NCI-H2171 (cell line): ENCODE measurements at places on chromosomes 6 and 20.
A peak's percentile ranks its signal among the peaks of the same experiment; 100 is the strongest.

DNA sequence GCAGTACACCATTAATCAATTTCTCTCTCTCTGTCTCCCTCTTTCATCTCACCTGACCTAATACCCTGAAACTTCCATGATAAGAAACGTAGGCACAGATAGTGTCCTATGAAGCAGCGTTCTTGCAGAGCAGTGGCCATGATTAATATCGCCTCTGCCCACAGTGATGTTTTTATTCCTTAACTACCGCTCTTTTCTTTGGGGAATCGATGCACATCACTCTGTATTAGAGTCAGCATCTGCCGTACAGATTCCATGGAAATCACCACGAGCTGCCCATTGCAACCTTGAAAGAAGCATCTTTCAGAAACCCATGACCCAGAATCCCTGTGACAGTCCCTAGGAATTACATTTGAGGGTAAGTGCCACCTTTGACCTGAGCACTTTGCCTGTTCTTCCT is 152.0 kb upstream of the ECI2 start:
- DNase-seq = no peak

DNA sequence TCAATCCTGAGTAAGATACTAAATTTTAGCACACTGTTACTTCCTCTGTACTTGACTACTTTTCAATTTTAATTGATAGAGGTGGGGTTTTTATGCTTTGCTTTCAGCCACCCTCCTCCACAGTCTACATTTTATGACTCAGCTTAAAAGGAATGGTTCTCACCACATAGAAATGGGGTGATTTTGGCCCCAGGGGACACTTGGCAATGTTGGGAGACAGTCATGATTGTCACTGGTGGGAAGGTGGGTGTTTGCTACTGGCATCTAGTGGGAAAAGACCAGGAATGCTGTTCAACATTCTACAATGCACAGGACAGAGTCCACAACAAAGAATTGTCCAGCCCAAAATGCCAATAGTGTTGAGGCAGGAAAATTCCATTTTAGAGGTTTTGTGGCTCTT is 71.3 kb downstream of the PCSK2 start:
- DNase-seq = no peak

GRCh38 chr6:97663252-97663651 is 380.2 kb upstream of the MMS22L start:
- DNase-seq = no peak

GRCh38 chr6:89669002-89669401 is 30.5 kb upstream of the LYRM2 start:
- DNase-seq = no peak

GRCh38 chr20:5316188-5317158 is at the start of gene PROKR2:
Gene PROKR2 (minus strand): TSS chr20:5316954. CDS start chr20:5314369, 2,585 bp downstream.
- no peak for DNase-seq

DNA sequence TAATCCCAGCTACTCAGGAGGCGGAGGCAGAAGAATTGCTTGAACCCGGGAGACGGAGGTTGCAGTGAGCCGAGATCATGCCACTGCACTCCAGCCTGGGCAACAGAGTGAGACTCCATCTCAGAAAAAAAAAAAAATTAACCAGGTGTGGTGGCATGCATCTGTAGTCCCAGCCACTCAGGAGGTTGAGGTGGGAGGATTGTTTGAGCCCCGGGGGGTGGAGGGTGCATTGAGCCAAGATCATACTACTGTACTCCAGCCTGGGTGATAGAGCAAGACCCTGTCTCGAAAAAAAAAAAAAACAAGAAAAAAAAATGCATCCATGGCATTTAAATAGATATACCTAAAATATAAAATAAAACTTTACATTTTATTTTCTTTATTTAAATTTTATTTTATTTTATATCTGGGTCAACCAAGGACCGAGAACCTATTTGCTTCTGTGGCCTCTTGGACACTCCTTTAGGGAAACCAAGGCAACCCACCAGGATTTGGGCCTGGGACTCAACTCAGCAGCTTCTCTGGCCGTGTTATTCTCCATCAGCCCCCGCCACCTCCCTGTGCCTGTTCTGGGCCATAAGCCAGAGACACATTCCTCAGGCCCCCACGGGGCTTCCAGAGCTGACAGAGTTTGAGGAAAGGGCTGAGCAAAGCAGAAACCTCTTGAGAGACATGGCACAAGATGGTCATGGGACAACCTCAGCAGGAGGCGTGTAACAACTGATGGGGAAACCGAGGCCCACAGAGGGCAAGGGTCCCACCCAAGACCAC is 6.2 kb downstream of the SNTA1 start:
- no peak for DNase-seq

GRCh38 chr20:42152575-42152974 is 534.4 kb upstream of the CHD6 start:
- DNase-seq = no peak

DNA sequence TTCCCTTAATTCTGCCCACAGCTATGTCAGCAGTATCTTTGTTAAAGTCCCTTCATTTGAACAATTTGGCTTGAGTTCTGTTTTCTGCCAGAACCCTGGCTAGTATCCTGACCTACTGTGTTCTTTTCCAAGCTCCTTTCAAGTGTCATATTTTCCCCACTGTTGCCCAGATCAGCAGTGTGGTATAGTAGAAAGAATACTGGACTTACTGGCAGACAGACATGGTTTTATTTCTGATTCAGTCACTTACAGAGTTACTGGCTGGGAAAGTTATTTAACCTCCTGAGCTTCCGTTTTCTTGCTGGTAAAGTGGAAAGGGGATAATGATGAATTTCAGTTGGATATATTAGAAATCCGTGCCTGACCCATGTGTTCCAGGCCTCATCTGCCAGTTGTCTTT is 39.8 kb upstream of the RAB23 start:
- DNase-seq = no peak

DNA sequence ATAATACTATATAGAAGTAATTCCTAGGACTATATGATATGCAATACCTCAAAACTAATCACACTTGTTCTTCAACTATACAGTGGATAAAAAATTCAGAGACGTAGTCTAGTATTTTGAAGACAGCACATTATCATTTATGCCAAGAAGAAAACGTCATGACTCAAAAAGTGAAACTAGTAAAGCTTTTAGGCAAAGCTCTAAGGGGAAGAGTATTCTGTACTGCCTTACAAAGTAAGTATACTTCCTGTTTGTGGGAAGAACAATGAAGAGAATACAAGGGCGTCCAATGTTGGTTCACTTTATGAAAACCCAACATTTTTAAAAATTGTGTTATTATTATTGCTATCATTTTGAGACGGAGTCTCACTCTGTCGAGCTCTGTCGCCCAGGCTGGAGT is 27.9 kb downstream of the LOC128125822 start:
- no peak for DNase-seq

- no peak for DNase-seq
Observed at GRCh38 chr6:53984163-53984562, 127.1 kb upstream of the MLIP start.

- DNase-seq = no peak
Observed at GRCh38 chr6:32267035-32267434, 43.2 kb upstream of the NOTCH4 start.

DNA sequence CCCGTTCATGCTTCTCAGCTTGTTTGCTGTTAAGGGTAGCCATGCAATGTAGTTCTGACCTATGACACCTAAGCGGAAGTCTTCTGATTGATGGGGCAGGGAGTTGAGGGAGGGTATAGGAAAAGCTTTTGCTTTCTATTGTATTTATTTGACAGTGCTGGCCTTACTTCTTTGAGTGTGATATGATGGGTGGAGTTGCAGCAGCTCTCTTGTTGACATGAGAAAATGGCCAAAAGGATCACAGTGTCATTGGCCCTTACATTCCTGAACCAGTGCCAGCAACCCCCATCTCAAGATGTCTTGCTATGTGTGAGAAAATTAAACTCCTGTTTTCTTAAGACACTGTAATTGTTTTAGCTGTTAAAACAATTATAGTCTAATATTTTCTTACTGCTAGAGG is 117.5 kb downstream of the SAMD5 start:
- DNase-seq = no peak

- no peak for DNase-seq
Observed at GRCh38 chr6:36404164-36404563, 16.7 kb upstream of the ETV7 start.

DNA sequence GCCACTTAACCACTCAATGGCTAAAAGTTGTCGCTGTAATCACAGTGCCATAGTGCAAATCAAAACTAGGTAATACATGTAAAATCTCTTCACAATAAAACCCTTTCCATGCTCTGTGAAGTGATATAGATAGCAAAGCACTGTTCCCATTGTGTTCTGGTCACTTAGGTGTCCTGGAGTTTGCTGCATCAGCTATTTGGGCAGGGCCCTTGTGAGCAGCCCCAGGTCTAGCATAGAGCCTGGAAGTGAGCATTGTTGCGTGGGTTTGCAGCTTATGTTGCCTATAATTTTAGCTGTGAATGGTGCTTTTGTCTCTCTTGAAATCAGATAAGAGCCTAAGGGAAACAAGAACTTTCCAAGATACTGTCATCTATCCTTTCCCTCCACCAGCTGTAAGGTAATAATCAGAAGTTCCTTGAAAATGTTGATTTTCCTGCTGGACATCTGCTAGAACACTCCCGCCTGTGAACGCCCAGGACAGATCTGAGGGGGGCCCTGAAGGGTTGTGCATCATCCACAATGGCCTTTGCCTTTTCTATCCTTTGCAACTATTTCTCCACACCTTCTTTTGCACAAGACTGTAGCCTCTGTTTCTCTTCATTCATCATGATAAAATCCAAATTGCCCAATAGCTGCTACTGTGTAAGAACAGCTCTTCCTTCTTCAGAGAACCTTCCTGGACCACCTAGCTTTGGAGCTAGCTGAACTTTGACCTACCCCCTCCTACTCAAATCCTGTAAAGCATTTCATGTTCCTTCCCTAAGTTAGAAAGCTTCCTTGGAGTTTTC is 57.0 kb downstream of the TNFAIP3 start:
- DNase-seq = no peak

DNA sequence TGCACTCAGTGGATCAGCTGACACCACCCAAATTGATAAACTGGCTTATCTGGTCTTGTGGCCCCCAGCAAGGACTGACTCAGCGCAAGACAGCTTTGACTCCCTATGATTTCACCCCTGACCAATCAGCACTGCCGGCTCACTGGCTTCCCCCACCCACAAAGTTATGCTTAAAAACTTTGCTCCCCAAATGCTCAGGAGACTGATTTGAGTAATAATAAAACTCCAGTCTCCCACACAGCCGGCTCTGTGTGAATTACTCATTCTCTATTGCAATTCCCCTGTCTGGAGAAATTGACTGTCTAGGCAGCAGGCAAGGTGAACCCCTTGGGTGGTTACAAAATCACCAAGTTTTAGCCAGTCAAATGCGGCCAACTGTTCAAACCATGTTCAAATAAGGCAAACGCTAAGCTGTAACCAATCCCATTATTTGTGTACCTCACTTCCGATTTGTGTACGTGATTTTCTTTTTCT is 32.5 kb downstream of the SLC22A2 start:
- no peak for DNase-seq

DNA sequence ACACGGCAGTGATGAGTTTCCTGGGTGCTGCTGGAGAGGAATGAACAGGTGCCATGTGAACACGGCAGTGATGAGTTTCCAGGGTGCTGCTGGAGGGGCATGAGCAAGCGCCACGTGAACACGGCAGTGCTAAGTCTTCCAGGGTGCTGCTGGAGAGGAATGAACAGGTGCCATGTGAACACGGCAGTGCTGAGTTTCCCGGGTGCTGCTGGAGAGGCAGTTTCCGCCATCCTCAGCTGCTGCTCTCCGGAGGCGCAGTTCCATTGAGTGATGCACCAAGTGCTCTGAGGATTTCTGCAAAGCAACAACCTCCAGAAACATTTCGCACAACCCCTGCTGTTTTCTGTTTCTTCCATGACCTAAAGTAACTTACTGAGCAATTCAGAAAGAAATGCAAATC is 155.4 kb downstream of the SMOC2 start:
- DNase-seq = peak; percentile 1

- DNase-seq = no peak
Observed at GRCh38 chr6:106116125-106116832, 30.1 kb downstream of the PRDM1 start.

DNA sequence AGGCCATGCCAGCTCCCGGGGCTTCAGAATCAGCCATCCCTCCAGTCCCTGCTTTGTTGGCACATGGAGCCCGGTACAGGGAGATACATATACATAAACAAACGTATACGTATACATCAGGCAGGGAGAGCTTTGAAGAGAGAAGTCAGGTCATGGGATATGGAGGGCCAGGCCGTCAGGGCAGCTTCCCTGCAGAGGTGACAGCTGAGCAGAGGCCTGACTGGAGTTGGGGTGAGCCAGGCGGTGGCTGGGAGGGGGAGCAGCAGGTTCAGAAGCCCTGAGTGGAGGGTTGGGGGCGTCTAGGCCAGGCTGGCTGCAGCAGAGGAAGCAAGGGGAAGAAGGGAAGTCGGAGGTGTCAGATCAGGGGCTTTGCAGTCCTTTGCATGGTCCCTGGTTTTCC is 61.7 kb downstream of the STK35 start:
- DNase-seq = no peak

DNA sequence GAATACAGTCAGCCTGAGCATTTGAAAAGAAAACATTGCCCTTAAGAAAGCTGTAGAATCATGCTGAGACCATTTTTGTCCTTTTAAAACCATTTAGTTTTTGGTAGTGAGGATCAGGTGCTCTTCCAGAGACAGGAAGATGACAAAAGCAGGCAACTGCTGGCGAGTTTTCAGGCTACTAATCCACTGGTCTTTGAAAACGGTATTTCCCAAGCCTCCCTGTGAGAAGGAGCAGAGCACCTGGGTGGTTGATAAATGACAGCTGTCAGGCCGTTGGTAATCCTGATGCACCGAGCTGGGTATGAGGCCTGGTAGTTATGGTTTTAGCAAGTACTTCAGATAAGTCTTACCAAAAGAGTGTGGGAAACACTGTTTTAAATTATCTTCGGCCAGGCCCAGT is 10.1 kb upstream of the SEC63 start:
- DNase-seq = no peak

- DNase-seq = no peak
Observed at GRCh38 chr6:9044426-9044825, 609.1 kb upstream of the SLC35B3 start.

GRCh38 chr6:170032197-170032596 is 258.7 kb downstream of the DLL1 start:
- DNase-seq = no peak

GRCh38 chr6:168197636-168198301 is 118.8 kb upstream of the FRMD1 start:
- no peak for DNase-seq

- no peak for DNase-seq
Observed at GRCh38 chr6:112193535-112194051, 60.8 kb downstream of the LAMA4 start.

DNA sequence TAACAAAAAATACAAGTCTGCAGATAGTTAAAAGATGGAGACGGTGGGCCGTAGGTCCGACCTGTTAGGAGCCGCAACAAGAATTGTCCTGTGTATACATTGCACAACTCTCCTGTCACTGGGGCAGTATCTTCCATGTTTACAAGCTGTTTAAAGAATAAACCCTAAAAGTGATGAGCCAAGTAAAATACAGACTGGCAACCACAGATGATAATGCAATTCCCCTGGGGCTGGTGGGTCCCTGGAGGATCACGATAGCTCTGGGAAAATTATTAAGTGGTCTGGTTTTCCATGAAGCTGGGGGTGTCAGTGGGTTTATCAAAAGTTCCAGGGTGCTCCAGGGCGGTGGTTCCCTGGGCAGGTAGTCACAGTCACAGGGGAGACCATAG is 8.1 kb upstream of the FAM50B start:
- DNase-seq = no peak

- no peak for DNase-seq
Observed at GRCh38 chr20:12891643-12892042, 117.1 kb upstream of the SPTLC3 start.

GRCh38 chr20:48708630-48709029 is 119.2 kb downstream of the PREX1 start:
- no peak for DNase-seq
